ENCODE measurements at places on chromosomes 2 and 18.

DNA sequence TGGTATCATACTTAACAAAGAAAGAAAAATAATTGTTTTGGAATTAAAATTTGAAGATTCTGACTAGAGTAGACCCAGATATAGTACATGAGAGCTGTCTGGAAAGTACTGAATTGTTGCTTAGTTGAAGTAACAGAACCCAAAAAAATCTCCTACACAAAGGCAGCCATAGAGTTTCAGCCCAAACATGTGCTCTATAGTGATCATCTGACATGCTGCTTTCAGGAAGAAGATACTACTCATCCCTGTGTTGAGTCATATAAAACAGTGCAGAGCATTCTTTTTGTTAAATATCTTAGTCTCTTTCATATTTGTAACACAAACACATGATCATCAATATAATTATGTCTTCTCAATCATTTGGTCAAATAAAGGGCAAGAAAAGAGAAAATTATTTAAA is 84.8 kb upstream of the PTPRM start:
- no peak for DNase-seq

DNA sequence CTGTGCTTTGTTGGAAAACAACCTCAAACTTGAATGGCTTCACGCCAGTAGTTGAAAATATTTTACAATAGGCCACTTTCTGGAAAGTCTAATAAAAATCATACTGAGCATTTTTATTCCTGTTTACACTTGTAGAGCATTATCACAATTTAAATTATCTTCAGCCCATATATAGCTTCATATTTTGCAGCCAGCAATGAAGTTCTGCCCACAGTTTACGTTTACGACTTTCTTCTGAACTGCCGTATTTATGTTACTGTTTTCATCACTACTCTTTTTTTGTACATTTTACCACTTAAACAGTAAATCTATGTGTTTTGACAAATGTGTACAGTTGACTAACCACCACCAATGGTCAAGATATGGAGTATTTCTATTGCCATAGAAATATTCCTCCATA is 86.2 kb downstream of the COPS8 start:
- DNase-seq, result no peak

DNA sequence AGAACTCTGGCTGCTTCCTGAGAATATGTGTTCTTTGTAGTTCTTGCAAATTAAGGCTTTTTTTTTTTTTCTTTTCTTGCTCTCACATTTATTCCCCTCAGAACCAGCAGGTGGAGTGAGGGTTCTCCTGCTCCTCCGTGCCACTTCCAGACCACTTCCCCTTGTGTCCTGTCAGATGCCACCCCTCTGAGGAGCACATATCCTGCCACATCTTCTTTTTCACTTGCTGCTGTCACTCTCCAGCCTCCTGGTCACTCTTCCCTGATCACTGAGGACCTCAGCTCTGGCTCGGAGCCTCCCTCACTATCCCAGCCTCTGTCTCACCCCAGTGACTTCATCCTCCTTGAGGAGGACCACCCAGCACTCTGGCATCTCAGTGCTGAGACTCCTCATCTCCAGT is 100.5 kb downstream of the TACR1 start:
- DNase-seq, result no peak

GRCh38 chr2:152740743-152741328 is 22.4 kb downstream of the ARL6IP6 start:
- peak; percentile 57 for DNase-seq

DNA sequence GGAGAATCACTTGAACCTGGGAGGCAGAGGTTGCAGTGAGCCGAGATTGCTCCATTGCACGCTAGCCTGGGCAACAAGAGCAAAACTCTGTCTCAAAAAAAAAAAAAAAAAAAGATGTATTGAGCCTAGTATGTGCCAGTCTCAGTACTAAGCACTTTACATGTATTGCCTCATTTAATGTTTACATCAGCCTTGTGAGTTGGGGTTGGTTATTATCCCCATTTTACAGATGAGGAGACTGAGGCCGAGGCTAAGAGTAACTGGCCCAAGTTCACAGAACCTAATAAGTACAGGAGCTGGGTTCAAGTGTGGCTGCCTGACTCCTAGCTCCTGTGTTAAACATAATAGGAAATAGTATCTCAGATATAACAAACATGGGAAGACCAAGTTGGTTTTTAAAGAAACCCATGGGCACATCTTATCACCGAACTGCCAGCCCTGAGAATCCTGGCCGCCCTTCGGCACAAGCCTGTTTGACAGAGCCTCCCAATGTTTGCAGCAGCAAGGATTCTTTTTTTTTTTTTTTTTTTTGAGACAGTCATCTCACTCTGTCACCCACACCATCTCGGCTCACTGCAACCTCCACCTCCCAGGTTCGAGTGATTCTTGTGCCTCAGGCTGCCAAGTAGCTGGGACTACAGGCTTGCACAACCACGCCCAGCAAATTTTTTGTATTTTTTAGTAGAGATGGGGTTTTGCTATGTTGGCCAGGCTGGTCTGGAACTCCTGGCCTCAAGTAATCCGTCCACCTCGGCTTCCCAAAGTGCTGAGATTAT is 24.2 kb upstream of the GMPPA start:
- no peak for DNase-seq

DNA sequence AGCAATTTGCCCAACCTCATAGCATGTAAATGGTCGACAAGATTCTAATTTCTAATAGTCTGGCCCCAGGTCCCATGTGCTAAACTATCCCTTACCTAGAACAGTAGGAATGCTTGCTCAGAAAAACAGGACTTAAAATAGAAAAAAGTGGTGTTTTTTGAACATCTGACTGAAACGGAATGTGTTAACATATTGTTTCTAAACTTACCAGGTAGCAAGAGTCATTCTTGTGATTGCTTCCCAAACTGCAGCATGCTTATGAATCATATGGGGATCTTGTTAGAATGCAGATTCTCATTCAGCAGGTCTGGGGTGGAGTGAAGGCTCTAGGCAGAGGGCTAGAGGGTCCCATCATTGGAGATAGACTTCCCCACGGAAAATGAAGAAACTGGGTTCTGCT is 5.8 kb upstream of the SLC20A1 start:
- no peak for DNase-seq

GRCh38 chr2:139048017-139048416 is 267.8 kb upstream of the NXPH2 start:
- DNase-seq, result no peak

DNA sequence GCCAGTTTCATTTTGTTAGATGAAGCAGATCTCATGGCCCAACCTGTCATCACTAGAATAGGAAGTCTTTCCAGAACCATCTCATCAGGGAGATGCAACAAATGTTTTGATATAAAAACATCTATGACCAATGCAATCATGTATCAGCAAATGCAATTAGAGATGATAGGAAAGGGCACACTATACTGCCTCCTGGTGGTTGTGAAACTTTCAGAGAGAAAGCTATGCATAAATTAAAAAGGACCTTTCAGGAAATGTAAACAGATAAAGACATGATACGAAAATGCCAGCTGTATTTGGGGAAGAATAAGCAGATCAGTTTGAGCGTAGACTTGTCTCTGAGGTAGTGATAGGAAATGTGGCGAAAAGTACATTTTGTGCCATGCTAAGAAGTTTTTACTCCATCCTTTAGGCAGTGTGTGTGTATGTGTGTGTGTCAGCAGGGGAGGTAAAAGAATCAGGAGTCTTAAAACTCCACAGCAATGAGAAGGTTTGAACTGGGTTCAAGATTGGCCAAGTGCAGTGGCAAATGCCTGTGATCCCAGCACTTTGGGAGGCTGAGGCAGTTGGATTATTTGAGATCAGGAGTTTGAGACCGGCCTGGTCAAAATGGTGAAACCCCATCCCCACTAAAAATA is 479.3 kb downstream of the CPS1 start:
- peak; percentile 7 for DNase-seq

GRCh38 chr2:156867201-156867600 is 390.3 kb upstream of the GALNT5 start:
- DNase-seq, result no peak

DNA sequence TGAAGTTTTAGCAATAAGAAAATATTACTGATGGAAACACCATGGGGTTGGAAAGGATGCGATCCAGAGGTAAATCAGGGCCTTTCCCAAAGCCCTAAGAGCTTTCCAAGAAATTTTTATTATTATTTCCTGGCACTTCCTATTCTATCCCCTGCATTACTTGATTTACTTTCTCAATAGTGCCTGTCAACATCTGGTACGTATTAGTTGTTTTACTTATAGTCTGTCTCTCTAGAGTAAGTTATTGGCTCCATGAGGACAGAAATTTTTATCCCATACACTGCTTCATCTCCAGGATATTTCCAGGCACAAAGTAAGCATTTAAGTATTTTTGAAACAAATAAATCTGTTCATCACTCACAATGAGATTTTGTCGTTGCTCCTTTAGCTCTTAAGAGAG is 18.1 kb downstream of the PPP4R1 start:
- DNase-seq, result no peak

- DNase-seq, result no peak
Observed at GRCh38 chr2:7033136-7033960, 116.1 kb downstream of the RNF144A start.

DNA sequence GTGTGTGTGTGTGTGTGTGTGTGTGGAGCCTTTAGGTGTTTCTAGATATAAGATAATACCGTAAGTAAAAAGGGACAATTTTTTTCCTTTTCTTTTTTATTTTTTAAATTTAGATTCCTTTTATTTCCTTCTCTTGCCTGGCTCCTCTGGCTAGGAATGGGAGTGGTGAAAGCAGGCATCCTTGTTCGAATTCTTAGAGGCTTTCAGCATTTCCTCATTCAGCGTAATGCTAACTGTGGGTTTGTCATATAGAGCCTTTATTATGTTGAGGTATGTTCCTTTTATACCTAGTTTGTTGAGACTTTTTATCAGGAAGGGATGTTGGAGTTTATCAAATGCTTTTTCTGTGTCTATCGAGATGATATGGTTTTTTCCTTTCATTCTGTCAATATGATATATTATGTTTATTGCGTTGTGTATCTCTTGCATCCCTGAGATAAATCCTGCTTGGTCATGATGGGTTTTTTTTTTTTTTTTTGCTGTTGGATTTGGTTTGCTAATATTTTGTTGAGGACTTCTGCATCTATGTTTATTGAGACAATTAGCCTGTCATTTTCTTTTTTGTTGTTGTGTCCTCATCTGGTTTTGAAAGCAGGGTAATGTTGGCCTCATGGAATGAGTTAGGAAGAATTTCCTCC is 120.2 kb downstream of the XRCC5 start:
- no peak for DNase-seq

DNA sequence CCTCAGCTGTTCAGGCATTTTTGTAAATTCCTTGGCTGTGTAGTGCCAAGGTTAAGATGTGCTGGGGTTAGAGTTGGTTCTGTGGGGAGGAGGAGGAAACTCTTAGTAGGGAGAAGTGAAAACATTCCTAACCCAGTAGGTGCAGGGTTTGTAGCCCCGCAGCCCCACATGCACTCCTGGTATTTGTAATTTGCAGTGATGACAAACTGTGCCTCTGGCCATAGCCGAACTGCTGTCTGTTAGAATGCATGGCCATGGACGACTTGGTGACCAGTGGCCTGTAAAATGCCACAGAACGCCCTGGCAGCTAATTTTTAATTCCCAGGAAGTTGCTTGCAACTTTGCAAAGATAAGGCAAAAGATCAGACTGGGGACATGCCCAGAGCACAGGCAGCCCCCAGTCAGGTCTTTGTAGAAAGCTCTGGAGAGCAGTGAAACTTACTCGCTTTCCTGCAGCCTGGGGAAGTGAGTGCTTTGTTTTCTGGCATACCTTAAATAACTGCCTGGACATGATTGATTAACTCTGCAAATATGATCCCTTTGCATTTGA is 38.4 kb downstream of the LYPD6B start:
- DNase-seq, result no peak

- DNase-seq, result no peak
Observed at GRCh38 chr2:189524746-189525145, 55.8 kb downstream of the SLC40A1 start.

GRCh38 chr2:122055521-122055931 is 300.1 kb downstream of the TSN start:
- no peak for DNase-seq

DNA sequence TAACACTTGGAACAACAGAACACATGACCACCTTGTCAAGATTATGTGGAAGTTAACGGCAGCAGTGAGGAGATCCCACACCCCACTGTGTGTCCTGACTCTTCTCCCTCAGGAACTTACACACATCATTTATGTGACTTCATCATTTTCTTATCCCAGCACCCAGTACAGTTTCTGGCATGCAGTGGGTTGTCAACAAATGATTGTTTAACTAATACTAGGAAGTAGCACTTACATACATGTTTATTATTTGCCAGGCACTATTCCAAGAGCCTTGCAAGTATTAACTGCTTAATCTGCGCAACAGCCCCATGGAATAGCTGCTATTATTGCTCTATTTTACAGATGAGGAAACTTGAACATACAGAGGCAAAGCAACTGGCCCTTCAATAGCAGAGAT is 391.5 kb downstream of the TXNL1 start:
- DNase-seq, result no peak

DNA sequence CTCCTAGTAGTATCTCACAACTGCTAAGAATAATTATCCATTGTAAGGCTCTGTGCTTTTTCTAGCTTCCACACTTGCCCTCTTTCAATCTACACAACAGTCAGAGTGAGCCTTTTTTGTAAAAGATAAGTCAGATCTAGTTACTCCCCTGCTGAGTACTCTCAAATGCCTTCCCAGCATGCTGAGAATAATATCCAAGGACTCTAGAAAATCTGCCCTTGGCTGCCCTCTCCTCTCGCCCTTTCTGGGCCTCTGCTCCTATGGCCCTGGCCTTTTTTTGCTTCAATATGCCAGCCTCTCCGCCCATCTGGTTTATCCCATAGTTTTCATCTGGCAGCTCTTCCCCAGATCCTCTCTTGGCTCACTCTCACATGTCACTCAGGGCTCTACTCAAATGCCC is 455.9 kb upstream of the UBE2E3 start:
- DNase-seq, result no peak

DNA sequence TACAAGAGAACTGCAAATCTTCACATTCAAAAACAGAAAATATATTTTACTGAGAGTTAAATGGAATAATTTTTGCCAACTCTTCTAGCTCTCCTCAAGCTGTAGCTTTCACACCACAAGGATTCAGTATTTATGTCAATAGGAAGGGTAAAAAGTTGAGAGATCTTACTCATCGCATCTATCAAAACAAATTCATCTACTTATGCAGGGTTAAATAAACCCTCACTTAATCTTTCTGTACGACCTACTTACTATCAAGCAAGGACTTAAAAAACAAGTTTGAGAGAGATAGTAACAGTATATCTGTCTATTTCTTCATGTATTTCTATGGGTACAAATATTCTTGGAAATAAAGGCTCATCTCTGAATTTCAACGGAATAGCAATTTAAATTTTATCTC is 35.5 kb downstream of the SIGLEC15 start:
- DNase-seq, result no peak

Measured in activated CD4-positive, alpha-beta T cell treated with anti-CD3 and anti-CD28 coated beads, Interleukin-2, Interleukin-6, amounts not matched to agents 100 ng/mL and 50 ng/mL, durations not matched to agents 16 hours and 8 hours (primary cell).